ENCODE measurements at places on chromosomes 13 and 19.
A peak's percentile ranks its signal among the peaks of the same experiment; 100 is the strongest.

DNA sequence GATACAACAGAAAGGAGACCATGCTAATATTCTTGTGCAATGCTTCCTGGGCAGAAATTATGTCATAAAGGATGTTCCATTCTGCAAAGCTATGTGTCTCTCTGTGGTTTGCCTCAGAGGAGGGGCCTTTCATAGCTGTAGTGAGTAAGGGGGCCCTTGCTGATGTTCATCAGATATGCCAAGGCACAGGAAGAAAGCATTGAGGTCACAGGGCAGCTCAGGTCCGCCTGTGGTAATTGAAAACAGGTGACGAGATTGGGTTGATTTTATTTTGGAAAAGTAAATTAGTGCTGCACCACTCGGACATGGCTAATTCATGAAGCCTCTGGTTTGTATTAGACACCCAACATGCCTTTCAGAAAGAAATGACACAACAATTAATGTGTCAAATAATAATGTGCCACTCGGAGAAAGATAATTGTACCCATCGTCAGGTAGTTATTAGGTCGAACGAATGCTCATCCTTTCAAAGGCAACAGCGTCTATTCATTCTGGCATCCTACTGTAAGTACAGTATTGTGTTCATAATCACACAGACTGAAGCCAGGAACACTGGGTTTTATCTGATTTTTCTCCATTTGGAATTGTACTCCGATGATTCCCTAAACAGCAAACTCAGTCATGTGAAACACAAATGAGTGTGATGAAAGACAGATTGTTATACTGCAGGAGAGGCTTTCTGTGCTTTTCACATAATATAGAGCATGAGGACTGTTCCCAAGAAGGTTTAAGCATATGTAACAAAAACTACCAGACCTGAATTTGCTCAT, 421.6 kb upstream of the KLF12 start:
- no peak for DNase-seq

DNA sequence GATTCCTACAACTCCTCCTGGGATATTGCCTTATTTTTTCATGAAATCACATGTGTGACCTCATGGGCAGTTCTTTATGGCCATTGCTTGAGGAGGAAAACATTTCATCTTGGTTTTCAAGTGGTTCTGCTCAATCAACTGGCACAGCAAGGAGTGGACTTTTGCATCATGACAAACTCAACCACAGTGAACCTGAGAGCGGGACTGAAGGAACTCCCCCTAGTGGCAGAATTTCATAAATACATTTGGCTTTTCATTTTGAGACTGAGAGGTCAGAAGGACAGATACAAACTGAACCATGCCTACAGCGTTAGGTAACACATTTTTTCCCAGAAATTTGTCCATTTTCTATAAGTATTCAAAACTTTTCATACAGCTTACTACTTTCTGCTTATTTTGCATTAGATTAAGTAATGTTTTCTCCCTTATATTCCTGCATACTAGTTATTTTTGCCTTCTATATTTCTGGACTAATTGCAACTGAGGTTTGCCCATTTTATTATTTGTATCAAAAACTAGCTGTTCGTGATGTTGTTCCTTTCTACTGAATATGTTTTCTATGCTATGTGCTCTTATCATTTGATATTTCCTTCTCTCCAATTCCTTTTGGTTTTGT, 13.4 kb upstream of the SIGLEC12 start:
- peak; percentile 66 for DNase-seq

DNA sequence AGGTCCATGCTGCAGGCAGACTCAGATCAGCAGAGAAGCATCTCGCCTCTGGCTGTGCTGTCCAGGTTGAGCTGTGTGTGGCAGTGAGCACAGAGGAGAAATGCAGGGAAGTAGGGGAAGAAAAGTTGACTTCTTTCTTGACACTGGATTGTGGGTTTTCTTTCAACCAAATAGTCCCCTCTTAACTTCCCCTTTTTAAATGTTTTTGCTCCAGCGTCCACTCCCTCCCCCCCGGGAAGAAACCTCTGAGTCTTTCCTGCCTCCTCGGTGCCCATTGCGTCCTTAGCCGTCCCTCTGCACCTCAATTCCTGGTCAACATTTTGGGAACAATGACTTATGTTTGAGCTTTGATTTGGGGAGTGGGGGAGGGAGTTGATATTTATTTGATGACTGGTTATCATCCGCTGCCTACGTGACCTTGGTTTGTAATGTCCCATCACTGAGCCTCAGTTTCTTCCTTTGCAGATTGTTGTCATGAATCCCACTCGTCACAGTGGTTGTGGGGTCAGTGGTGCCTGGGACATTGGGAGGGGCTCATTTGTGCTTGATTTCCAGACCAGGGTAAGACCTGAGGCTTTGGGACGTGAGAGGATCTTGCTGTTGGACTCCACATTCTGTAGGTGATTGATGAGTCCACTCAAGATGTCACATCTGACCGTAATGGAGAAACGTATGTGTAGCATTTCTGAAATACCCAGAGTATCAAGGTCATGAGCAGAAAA, at the start of gene LILRB2:
Gene LILRB2 (minus strand): TSS at position 104 of the 722 bp plus-strand sequence. CDS start 614 bp downstream, outside the sequence.
- DNase-seq = no peak

DNA sequence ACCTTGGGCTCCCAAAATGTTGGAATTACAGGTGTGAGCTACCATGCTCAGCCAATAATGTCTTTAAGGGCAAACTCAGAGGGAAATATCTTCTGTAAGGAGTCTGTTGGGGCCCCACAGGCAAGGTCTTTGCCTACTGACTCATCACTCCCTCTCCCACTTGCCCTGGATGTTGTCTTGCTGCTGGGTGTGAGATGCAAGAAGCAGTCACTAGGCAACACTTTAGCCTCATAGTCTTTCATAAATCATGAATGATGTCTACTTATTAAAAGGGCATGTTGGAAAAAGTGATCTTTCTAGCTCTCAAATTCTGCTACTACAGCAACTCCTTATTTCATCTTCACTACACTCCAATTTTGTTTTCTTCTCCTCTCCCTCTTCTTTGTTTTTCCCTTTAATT, 34.6 kb upstream of the SLC10A2 start:
- no peak for DNase-seq

- peak; percentile 85 for DNase-seq
Observed at GRCh38 chr13:34349091-34349722, 531.3 kb downstream of the RFC3 start.

DNA sequence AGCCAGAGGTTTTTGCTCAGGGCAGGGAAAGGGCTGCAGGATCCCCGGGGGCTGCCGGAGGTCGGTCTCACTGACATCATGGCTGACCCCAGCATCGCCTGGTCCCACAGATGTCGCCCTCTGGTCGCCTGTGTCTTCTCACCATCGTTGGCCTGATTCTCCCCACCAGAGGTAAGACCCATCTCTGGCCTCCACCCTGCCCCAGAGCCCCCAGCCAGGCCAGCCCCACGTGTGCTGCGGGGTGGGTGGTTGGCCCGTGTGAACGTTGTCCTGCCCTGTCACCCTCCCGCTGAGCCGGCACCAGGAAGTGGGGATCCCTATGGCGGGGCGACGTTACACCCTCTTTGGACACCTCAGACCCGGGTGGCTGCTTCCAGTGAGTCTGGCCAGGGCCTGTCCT, 906 bp downstream of the FXYD5 start:
- DNase-seq = no peak

DNA sequence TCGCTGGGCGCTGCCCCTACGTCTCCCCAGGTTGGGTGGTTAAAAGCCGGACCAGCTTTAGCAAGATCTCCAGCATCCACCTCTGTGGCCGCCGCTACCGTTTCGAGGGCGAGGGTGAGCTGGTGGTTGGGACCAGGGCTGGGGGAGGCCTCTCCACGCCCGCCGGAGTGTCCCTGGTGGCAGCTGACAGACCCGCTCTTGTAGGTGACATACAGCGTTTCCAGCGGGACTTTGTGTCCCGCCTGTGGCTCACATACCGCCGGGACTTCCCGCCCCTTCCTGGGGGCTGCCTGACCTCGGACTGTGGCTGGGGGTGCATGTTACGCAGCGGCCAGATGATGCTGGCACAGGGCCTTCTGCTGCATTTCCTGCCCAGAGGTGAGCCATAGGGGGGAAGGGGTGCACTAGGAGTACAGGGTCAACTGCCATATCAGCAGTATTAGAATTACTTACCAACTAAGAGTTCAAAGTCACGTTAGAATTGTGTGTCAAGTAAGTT, 1.1 kb downstream of the ATG4D start:
- no peak for DNase-seq

DNA sequence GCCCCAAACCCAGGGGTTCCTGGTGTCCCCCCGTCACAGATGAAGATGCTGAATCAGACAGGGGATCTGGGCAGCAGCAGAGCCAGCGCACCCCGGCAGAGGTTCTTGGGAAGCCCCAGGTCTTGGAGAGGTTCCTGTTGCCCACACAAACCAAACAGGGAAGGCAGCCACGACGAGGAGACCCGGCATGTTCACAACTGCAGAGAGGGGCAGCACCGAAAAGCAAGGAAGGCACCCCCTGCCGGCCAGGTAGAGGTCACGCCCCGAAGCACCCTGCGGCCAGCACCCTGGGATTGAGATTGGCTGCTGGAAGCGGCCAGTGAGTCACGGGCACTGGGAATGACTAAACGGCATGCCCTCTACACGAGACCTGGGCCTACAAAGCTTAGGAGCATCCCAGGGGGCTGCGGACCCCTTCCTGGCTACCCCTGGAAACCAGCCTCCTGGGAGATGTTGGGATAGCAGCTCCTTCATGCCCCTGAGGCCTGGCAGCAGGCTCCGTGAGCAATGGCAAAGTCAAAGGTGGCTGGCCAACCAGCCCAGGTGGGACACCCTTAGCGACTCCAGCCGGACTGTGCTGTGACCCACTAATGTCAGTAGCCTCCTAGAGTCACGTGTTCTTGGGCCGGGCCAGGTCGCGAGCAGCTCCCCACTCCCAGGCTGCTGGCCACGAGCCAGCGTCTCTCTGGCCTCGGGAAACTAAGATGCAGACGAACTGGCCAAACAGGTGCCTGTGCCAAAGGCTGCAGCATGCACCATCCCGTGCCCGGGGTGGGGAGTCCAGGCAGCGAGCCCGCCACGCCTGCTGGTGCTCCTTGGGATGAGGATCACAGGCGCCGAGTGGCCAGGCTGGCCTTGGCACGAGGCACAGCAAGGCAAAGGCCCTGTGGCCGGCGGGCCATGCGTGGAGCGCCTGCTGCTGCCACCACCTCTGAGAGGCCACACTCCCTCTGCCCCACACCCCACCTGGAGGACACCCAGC, 43.2 kb downstream of the MLLT1 start:
- DNase-seq = no peak

DNA sequence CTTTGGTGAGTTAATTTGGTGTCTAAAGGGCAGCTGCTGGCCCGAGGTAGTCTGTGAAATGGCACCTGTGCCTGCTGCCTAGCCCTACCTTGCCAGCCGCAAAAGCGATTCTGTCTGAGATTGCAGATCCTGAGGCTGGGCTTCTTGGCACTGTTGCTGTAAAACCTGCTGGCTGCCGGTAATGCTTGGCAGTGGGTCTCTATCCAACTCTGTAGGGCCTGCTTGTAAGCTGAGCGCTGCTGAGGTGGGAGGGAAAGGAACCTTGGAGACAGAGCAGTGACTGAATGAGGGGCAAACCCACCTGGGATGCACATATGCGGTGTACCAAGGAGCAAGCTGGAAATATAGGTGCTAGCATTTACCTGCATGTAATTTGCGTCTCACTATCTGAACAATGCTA, 11.7 kb downstream of the LCP1 start:
- no peak for DNase-seq

GRCh38 chr19:39871362-39871761, 25.2 kb upstream of the FBL start:
- DNase-seq = no peak

GRCh38 chr13:44221657-44222056, 152.0 kb upstream of the SERP2 start:
- DNase-seq = no peak

DNA sequence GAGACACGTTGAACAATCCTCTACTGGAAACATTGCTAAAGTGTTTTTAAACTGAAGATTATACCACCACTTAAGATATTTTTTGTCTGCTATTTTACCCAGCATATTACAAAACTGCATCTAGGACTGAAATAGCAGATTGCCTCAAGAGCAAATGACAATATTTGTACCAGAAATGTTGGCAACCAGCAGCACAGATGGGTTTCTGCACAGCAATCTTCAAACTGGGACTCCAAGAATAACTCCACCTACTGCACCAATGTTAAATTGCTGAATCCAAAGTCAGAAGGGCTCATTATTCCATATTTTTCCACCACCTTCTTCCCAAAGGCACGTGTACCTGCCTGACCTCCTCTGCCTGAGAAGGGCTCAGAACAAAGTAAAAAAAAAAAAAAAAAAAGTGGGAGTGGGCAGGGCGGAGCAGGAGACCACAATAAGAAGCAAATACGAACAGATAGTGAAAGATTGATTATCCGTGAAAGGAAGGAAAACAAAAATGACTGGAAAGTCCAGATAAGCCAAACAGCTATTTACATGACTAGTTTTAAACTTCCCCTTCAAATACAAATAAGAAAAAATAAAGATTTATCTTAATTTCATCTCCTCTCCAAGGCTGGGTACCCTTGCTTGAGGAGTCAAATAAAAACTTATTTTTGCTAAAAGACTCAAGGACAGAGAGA, 79.4 kb downstream of the FOXO1 start:
- no peak for DNase-seq
